Activated CD4-positive, alpha-beta T cell treated with anti-CD3 and anti-CD28 coated beads, Interleukin-2, amount 10 ng/mL, durations not matched to agents 24 days and 14 days (primary cell): ENCODE measurements at places on chromosomes 7 and 10. TPM values are rescaled to one million over a fixed set of nuclear protein-coding genes. Genes with fewer than 3 reads are reported as not detected.

DNA sequence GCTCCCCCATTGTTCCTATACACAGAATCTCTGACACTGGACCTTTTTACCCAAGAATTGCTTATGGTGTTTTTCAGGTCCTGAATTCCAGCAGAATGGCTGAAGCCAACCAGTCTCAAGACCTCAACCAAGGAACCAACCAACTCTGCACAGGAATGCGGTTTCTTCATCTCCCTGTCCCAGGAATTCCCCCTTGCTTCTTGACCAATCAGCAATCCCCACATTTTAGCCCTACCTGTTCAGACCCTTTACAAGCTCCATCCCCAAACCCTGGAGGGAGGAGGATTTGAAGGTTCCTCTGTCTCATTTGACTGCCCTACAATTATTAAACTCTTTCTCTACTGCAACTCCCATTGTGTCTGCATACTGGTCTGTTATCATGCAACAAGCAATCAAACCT is 35.5 kb downstream of the HIBADH start:
- no peak for DNase-seq

- no peak for DNase-seq
Observed at GRCh38 chr10:55358539-55358938, 557.5 kb upstream of the PCDH15 start.

DNA sequence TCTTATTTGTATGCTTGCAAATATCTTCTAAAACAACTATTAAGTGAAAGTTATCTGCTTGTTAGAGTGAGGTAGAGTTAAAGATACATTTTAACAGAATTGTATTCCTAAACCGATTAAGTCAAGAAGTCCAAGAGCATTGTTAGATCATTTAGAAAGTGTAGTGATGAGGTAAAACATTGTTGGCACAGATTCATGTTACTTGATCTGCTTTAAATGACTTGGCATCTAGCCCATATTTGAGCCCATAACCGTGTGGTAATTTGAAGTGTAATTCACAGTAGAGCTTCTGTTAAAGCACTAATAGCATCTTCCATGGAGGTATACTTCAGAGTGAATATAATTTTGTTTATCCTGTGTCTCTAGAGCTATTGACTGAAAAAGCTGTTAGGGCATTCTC is 62.1 kb downstream of the PTEN start:
- no peak for DNase-seq

CC2D2B gene
- 0.26 TPM in 1 of 2 replicates, not detected in the other for total RNA-seq
